NCI-H2227 treated with DMSO at 0.1 percent for 48 hours (cell line): ENCODE measurements at places on chromosomes 3 and 15.

- no peak for DNase-seq
These were observed 14.2 kb downstream of the IFT80 start for GRCh38 chr3:160384639-160385318.

DNA sequence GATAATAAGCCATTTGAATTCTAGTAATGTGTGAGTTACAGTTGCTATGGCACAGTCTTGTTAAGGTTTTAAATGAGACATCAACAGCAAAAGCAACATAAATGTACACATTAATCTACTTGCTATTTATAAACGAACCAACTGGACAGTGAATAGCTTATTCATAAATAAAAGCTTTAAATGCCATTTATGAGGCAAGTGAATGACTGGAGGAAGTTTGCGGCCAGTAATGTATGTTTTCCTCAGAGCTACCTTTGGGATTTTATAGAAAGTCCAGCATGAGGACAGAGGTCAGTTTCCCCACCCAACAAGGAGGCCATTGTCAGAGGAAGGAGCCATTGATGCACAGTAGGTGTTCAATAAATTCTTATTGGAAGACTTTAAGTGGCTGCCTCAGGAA is 48.0 kb upstream of the PXYLP1 start:
- DNase-seq: no peak

DNA sequence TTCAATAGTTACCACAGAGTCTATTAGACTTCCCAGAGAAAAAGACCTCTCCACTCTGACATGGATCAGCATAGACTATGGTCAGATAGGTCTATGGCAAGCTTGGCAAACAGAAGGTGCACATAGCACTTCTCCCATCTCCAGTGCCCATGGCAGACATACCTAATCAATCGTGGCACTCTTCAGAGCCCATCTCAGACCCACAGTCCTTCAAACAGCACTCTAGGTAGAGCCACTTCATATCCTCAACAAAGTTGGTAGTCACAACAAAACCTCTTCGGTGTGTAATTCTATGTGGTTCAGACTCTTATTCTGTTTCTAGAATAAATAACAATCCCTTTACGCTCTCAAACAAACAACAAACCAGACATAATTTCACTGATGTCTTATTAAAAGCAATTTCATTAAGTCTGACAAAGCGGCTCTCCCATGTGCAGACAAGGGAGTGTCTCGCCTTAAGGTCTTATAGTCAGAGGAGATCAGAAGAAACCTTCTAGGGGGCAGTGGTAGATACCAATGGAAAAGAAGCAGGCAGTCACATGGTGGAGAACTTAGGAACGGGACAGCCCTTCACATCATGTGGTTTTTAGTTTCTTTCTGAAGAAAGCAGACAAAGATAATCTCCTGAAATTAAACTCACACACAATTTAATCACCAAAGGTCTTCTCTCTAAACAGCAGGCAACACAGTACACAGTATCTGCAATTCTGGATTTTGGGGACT is 483.4 kb downstream of the FOXP1 start:
- no peak for DNase-seq

GRCh38 chr3:191268737-191269136 is 60.5 kb upstream of the CCDC50 start:
- no peak for DNase-seq

GRCh38 chr3:62238431-62238830 is 134.9 kb downstream of the FEZF2 start:
- DNase-seq: no peak

DNA sequence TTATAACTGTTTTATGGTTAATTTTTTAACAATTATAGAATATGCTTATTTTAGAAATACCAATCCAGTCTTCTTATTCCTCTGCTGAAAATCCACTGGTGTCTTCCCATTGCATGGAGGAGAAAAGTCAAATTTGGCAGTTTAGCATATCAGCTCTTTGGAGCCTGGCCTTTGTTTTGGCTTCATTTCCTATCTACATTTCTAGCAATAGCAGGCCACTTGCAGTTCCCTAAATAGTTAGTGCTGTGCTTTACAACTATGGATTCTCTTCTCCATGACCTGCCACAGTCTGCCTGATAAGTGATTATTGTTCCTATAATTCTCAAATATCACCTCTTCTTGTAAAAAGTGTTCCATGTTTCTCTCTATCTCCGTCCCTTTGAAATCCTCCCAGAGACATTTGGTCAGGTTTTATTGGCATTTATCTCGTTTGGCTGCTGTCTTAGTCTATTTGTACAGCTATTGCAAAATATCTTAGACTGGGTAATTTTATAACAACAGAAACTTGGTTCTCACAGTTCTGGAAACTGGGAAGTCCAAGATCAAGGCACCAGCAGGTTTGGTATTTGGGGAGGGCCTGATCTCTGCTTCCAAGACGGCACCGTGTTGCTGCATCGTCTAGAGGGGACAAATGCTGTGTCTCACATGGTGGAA is 8.2 kb upstream of the SEC22A start:
- no peak for DNase-seq

GRCh38 chr3:171342783-171343420 is 117.3 kb downstream of the TNIK start:
- no peak for DNase-seq

DNA sequence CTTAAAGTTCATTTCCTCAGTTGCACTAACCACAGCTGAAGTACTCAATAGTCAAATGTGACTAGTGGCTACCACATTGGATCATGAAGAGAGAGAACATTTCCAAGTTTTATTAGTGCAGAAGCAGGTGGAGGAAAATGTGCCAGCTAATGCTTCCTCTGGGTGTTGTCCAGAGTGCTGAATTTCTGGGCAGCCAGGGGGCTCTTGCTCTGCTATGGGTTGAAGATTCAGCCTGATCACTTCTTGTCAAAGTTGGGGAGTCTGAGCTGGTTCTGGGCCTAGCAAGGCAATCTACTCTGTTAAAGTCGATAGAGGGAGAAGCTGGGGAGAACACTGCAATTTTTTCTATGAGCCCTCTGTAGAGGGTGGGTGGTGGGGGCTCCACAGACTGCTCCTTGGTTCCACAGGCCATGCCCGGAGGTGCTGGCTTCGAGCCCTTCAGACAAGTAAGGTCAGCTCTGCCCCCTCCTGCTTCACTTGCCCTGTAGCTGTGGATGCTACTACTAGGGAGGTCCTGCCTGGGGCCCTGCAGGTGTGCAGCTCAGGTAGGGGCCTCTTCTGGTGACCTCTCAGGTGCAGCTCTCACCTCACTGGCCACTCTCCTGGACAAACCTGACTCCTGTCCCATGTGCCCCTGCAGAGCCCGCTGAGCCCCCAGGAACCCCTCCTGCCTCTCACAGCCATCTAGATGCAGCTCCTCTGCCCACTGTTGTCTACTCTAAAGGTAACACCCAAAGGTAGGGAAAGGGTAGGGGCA is 8.2 kb downstream of the ALG3 start:
- no peak for DNase-seq

- no peak for DNase-seq
These were observed 296.8 kb downstream of the ARRDC4 start for GRCh38 chr15:98257290-98257689.

GRCh38 chr3:50324351-50325112 is 2.0 kb upstream of the HYAL2 start:
- DNase-seq: no peak

DNA sequence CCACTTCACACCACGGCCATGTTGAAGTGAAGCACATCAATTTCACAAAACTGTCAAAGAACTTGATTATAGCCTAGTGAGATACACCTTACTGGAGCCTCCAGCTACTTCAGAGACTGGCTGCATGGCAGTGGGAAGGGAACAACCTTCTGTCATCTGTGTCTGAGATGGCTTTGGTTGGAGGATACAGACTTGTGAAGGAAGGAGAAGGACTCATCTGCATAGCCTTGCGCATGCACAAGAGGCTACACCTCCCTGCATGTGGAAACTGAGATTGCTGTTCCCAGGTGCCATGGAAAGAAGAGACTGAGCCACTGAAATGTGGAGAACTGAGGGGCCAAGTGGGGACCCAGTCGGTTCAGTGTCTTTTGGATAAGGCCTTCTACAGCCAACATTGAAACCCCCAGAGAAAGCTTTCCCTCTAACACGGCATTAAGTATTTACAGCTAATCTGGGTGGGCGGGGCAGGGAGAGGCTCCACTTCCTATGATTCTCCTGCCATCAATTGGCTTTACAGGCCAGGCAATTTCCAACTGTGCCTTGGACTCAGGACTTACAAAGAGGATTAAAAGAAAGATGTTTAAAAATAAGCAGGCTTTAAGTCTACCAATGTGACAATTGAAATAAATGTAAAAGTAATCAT is 58.8 kb downstream of the IL16 start:
- no peak for DNase-seq

DNA sequence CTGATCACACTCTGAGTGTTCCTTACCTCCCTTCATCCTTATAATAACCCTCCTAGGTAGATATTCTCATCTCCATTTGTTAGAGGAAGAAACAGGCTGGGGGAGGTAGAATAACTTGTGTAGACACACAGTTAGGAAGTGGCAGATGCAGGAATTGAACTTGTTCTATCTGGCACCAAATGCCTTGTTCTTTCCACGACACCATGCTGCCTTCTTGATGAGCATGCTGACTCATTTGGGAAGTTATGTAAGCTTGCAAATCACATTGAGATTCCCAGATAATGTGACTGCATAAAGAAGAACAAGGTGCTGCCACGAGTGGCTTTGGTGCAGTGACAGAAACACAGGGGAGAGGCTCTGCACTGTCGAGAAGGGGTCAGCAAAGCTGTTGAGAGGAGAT is 27.5 kb upstream of the NDUFB4 start:
- DNase-seq: no peak

GRCh38 chr15:51869060-51869421 is 39.6 kb downstream of the TMOD3 start:
- no peak for DNase-seq

GRCh38 chr15:56242576-56243162 is 1.0 kb downstream of the RFX7 start:
- DNase-seq: no peak

- peak; percentile 26 for DNase-seq
These were observed 12.4 kb upstream of the SOX2 start for GRCh38 chr3:181699171-181699903.

DNA sequence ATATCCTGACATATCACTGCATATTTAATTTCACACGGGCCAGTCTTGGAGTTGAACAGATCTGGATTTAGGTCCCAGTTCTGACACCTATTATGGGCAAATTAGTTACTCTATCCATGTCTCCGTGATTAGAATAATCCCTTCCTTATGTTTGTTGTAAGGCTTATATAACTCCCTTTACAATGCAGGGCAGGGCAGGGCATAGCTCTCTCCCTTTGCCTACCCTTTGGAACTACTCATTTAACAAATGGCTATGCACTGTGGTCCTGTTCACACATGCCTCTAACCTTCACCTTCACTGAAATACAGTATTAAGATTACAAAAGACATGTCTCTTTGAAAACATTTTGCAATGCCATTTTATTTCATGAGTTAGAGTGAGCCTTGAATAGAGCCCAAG is 24.8 kb upstream of the ATP13A5 start:
- no peak for DNase-seq

DNA sequence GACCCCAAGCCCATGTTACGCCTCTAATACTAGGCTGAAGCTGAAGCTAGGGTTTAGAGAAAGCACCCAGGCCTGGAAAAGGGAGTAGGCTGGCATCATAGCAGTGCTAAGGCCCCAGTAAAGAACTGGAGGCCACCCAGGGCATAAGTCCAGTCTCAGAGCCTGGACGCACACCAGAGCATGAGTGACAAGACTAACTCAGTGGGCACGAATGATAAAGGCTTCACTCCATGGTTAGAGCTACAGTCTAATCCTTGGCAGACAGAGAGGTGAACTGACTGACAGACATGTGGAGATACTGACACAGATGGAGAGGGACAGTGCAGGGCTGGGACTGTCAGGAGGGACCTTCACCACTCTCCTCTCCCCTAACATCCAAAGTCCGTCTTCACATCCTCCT is 139.8 kb downstream of the KCNMB2 start:
- DNase-seq: no peak
